Ecto neural progenitor cell (in vitro differentiated cells): ENCODE measurements at places on chromosomes 2 and 18.
A peak's percentile ranks its signal among the peaks of the same experiment; 100 is the strongest.

DNA sequence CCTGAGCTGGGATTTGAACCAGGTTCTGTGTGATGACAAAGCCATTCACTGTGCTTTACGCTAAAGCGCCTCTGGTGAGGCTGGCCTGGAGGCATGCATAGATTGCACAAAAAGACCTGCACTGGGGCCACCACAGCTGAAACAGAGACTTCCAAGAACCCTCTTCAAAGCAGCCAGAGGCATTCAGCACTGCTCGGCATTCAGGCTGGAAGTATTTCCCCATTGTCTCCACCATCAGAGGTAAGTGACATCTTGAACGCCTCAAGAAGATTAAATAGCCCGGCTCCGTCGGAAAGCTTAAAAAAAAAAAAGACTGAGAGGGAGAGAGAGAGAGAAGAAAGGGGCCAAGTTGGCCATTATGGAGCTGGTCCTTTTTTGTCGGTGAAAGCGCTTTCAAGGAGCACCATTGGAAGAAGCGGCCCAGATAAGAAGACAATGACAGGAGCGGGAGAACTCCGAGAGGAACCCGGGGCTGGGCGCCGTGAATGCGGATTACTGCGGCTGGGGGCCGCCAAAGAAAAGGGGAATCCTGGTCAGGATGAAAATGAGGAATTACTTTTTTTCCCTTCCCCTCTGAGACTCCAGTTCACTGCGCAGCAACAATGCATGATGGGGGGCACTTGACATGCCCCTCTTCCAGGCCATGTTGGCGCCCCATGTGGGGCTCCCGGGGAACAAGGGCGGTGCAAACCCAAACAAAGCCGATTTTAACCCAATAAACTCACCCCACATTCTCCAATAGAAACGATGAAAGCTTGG, 228.3 kb downstream of the MYCN start:
- peak; percentile 66 for DNase-seq

DNA sequence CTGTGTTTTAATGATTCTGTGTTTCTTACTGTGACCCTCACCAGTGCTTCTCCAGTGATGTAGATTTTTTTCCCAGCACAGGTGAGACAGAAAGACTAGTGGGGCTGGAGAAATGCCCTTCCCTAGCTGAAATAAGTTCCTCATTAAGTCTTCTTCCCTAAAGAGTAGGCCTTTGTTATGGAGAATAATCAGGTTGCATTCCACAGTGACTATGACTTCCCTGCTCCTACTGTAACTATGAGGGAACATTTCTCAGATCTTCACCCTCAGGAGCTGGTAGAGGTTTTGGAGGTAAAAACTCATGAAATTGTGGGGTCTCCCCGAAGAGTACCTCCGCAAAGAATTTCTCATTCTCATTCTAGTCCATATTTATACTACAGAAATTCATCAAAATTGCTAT, 286.2 kb downstream of the GRB14 start:
- DNase-seq, result no peak

- DNase-seq, result no peak
These were observed 16.3 kb downstream of the GPR55 start for GRCh38 chr2:230908595-230909191.

- no peak for DNase-seq
These were observed 372.8 kb downstream of the CLIP4 start for GRCh38 chr2:29487967-29488555.

GRCh38 chr2:10240161-10240681, 62.5 kb upstream of the HPCAL1 start:
- no peak for DNase-seq

GRCh38 chr18:5943514-5943913, 48.2 kb upstream of the TMEM200C start:
- no peak for DNase-seq

DNA sequence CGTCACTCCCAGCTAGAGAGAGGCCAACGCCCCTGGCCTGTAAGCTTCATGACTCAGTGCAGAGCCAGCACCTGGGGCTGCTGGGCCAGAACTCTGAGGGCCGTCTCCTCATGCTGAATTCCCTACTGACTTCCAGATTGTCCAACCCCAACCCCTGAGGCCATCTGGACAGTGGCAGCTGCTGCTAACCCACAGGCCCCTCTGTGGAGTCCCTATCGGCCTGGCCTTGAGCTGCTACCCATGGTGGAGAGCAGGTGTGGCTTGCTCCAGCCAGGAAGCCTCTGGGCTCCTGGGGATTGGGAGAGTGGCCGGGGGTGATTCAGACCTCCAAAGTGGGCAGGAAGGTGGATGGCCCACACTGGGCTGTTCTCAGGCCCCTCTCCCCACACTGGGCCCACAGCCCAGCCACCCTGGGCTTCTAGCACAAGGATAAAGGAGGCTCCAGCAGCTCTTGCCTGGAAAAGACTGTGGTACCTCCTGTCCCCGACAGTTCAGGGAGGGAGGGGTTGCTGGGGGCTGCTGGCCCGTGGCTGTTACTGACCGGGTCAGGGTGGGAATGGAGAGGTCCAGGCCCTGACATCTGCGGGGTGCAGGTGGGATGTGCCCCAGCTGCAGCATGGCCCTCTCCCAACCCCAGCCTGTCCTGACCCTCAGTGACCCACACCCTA, 8.2 kb downstream of the TEKT4 start:
- DNase-seq, result no peak

GRCh38 chr2:135850892-135851668, 14.1 kb upstream of the LCT start:
- DNase-seq, result no peak

- DNase-seq, result no peak
These were observed 97.5 kb upstream of the FSHR start for GRCh38 chr2:49251766-49252165.

DNA sequence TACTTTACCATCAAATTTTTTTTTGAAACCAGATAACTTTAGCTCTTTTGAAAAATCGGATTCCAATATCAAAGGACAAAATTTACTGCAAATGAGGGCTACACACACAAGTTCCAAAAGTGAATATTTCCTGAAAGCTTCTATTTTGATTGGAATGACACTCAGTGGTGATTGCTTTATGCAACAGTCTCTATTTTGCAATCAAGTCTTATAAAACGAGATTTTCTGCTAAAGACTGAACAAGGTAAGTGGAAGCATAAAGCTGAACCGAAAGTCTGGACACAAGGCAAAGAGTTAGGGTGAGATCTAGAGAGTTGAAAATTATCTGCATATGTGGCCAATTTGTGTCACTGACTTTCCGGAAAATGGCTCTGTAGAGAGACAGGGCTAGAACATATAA, 145.0 kb upstream of the OSR1 start:
- no peak for DNase-seq
